ENCODE measurements at places on chromosomes 5 and 9.

- no peak overlapping the region for H3K4me3 ChIP-seq
- H3K36me3 ChIP-seq = no peaks in the 10 kb centered on the region
- H3K27ac ChIP-seq = no peak overlapping the region
- H3K27me3 ChIP-seq = no peaks in the 10 kb centered on the region
- H3K4me1 ChIP-seq = no peaks in the 10 kb centered on the region
These were observed 23.5 kb upstream of the ERAP2 start for GRCh38 chr5:96852759-96853158.

DNA sequence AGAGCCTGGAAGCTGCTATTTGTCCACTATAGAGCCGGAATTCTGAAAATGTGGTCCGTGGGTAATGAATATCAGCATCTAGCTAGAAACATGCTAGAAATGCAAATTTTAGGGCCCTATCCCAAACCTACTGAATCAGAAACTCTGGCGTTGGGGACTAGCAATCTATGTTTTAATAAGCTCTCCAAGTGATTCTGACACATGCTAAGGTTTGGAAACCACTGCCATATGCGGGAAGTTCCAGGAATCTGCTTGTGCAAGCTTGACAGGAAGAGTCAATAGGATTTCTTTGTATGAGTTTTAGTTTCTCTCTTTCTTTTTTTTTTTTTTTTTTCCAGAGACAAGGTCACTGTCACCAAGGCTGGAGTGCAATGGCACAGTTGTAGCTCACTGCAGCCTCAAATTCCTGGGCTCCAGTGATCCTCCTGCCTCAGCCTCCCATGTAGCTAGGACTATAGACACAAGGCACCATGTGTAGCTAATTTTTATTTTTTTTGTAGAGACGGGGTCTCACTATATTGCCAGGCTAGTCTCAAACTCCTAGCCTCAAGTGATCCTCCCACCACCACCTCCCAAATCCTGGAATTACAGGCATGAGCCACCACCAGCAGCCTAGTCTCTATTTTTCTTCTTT, 26.4 kb upstream of the CARNMT1 start:
- H3K36me3 ChIP-seq = peaks cover 9% of the 10 kb centered on the region
- no peak overlapping the region for H3K4me3 ChIP-seq
- no peak for DNase-seq
- no peaks in the 10 kb centered on the region for H3K4me1 ChIP-seq
- no peak overlapping the region for H3K27ac ChIP-seq

- no peaks in the 10 kb centered on the region for H3K36me3 ChIP-seq
- H3K4me3 ChIP-seq = no peak overlapping the region
- peak overlapping the region; percentile 29 for H3K27ac ChIP-seq
- H3K4me1 ChIP-seq = no peaks in the 10 kb centered on the region
These were observed 19.7 kb upstream of the GDA start for GRCh38 chr9:72129271-72130156.

- no peak for DNase-seq
- H3K4me1 ChIP-seq = no peaks in the 10 kb centered on the region
- no peak overlapping the region for H3K4me3 ChIP-seq
- no peaks in the 10 kb centered on the region for H3K36me3 ChIP-seq
These were observed 162.9 kb downstream of the ZDHHC21 start for GRCh38 chr9:14530366-14530765.

DNA sequence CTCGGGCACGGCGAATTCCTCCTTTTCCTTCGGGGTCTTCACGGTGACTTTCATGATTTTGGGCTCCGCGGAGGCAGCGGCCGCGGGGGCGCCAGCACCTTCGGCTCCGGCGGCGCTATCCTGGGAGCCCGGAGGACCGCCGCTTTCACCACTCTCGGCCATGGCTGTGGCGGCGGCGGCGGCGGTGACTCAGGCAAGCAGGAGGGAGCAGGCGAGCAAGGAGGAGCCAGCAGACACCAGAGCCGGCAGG, 315 bp downstream of the UBQLN1 start:
- H3K27me3 ChIP-seq = no peaks in the 10 kb centered on the region
- peak overlapping the region; percentile 98 for H3K27ac ChIP-seq
- no peak for DNase-seq
- peak overlapping the region; percentile 89 for H3K4me3 ChIP-seq
- peaks cover 19% of the 10 kb centered on the region for H3K36me3 ChIP-seq

GRCh38 chr9:129481810-129482511, 138.9 kb downstream of the C9orf50 start:
- no peak for DNase-seq
- H3K36me3 ChIP-seq = no peaks in the 10 kb centered on the region
- peak overlapping the region; percentile 21 for H3K4me3 ChIP-seq
- no peak overlapping the region for H3K27ac ChIP-seq
- H3K27me3 ChIP-seq = no peaks in the 10 kb centered on the region

GRCh38 chr9:15421532-15421931, 1.1 kb upstream of the SNAPC3 start:
- H3K4me1 ChIP-seq = peaks cover 27% of the 10 kb centered on the region
- H3K27me3 ChIP-seq = no peaks in the 10 kb centered on the region
- H3K36me3 ChIP-seq = peaks cover 19% of the 10 kb centered on the region
- peak overlapping the region; percentile 89 for H3K4me3 ChIP-seq
- no peak for DNase-seq

DNA sequence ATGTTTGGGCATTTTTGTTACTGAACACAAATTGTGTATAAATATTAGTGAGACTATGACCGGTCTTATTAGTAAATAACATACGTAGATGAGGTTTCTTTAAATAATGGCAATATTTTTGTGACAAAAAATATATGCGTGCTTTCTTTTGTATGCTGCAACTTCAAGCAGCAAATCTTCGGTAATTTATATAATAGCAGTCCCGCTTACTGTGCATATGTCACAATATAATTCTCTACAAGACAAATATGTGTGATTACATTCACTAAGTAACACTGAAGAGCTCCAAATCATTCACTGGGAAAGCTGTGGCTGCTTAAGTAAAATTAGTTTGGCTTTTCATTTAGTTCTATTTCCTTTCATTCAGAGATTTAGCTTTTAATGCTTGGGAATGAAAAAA, 376.0 kb downstream of the CYLC2 start:
- no peak for DNase-seq
- no peaks in the 10 kb centered on the region for H3K4me1 ChIP-seq
- no peak overlapping the region for H3K4me3 ChIP-seq
- no peaks in the 10 kb centered on the region for H3K36me3 ChIP-seq

GRCh38 chr9:84404095-84404686, 63.6 kb upstream of the SLC28A3 start:
- no peak overlapping the region for H3K4me3 ChIP-seq
- H3K27me3 ChIP-seq = peaks cover 2% of the 10 kb centered on the region
- peak; percentile 31 for DNase-seq
- H3K27ac ChIP-seq = no peak overlapping the region

- DNase-seq = no peak
- no peak overlapping the region for H3K4me3 ChIP-seq
- H3K27me3 ChIP-seq = no peaks in the 10 kb centered on the region
- H3K4me1 ChIP-seq = no peaks in the 10 kb centered on the region
These were observed 24.6 kb upstream of the SEC16A start for GRCh38 chr9:136507221-136507991.

- no peaks in the 10 kb centered on the region for H3K4me1 ChIP-seq
- DNase-seq = no peak
- no peak overlapping the region for H3K4me3 ChIP-seq
- peaks cover 5% of the 10 kb centered on the region for H3K27me3 ChIP-seq
- no peaks in the 10 kb centered on the region for H3K36me3 ChIP-seq
These were observed 42.8 kb downstream of the MAST4 start for GRCh38 chr5:66639037-66639436.

- DNase-seq = peak; percentile 81
- peaks cover 4% of the 10 kb centered on the region for H3K4me1 ChIP-seq
- no peaks in the 10 kb centered on the region for H3K36me3 ChIP-seq
- no peak overlapping the region for H3K27ac ChIP-seq
These were observed 23.4 kb downstream of the MEGF10 start for GRCh38 chr5:127313847-127314473.

DNA sequence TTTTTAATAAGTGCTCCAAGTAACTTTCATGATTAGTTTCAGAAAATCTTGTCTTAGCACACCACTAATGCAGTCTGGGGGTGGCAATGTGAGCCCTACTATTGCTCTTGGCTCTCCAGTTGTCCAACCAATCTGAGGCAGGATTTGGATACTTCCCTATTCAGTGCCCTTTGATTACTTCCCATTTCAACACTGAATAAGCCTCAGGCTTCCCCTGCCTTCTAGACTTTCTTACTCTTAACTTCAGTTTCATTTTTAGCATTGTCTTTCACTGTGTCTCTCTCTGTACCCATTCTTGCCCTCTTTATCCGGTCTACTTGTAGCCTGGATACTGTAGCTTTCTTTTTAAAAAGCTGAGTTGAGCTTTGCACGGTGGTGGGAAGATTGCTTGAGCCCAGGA, 186.1 kb downstream of the C9orf152 start:
- H3K36me3 ChIP-seq = no peaks in the 10 kb centered on the region
- H3K27ac ChIP-seq = peak overlapping the region; percentile 37
- no peak overlapping the region for H3K4me3 ChIP-seq
- no peaks in the 10 kb centered on the region for H3K27me3 ChIP-seq

DNA sequence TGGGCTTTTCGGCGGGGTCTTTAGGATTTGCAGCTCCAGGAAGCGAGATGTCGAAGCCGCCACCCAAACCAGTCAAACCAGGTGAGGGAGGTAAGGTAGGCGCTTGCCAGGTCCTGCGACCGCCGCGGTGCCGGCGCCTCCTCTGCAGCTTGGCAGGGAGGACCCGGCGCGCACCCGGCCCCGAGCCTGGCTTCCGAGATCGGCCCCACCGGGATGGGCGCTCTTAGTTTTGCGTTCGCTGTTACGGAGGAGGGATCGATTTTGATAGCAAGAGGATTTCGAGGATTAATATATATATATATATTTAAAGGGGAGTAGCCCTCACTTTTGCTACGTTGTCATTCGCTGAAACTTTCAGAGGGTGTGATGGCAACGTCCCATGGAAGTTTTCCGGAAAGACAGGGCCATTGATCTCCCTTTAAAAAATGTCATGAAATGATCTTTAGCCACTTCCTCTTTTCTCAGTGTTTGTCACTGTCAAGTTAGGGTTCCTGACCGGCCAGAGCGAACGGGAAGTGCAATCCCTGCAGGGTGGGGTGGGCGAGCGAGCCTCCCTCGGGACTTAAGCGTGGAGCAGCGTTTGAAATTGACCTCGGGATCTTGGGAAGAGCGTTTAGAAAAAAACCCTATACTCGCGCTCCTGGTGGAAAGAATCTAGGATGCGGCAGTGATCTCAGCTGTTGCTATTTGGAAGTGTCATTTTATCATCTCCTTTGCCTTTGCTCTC, 495 bp downstream of the OSTF1 start:
- H3K27me3 ChIP-seq = no peaks in the 10 kb centered on the region
- peaks cover 3% of the 10 kb centered on the region for H3K36me3 ChIP-seq
- peak overlapping the region; percentile 93 for H3K27ac ChIP-seq
- H3K4me1 ChIP-seq = peaks cover 61% of the 10 kb centered on the region
- H3K4me3 ChIP-seq = peak overlapping the region; percentile 95

GRCh38 chr5:132953710-132954109, 9.7 kb downstream of the AFF4 start:
- DNase-seq = no peak
- H3K4me3 ChIP-seq = no peak overlapping the region
- no peaks in the 10 kb centered on the region for H3K27me3 ChIP-seq
- peaks cover 49% of the 10 kb centered on the region for H3K4me1 ChIP-seq
- no peak overlapping the region for H3K27ac ChIP-seq
- peaks cover 15% of the 10 kb centered on the region for H3K36me3 ChIP-seq

DNA sequence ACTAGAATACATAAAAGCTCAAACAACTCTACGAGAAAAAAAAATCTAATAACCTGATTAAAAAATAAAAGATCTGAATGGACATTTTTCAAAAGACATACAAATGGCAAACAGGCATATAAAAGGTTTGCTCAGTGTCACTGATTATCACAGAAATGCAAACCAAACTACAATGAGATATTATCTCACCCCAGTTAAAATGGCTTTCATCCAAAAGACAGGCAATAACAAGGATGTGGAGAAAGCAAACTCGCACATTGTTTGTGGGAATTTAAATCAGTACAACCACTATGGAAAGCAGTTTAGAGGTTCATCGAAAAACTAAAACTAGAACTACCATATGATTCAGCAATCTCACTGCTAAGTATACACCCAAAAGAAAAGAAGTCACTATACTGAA, 20.8 kb downstream of the UGT3A2 start:
- no peak for DNase-seq
- H3K4me1 ChIP-seq = no peaks in the 10 kb centered on the region
- no peak overlapping the region for H3K27ac ChIP-seq
- no peaks in the 10 kb centered on the region for H3K36me3 ChIP-seq
- peaks cover 5% of the 10 kb centered on the region for H3K27me3 ChIP-seq
- H3K4me3 ChIP-seq = no peak overlapping the region

- H3K4me1 ChIP-seq = peaks cover 6% of the 10 kb centered on the region
- DNase-seq = no peak
- no peaks in the 10 kb centered on the region for H3K36me3 ChIP-seq
- H3K27ac ChIP-seq = no peak overlapping the region
- H3K4me3 ChIP-seq = no peak overlapping the region
These were observed 12.5 kb upstream of the C5orf63 start for GRCh38 chr5:127085796-127086195.

DNA sequence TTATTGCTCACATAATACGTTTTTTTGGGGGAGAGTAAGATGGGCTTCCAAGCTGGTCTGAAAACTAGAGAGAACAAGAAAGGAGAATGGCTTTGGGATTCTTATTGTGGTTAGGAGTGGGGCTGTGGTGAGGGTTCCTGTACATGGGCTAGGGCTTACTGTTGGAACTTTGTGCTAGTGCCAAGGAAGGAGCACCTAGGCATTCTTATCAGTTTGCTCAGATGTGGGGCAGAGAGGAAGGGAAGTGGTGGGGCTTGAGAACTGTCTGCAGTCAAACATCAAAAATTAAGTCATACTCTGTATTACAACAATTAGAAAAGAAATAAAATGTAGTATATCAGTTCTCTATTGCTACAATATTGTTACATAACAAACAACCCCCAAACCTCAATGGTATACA, 4.0 kb upstream of the THBS4 start:
- H3K27me3 ChIP-seq = peaks cover 30% of the 10 kb centered on the region
- H3K4me1 ChIP-seq = peaks cover 31% of the 10 kb centered on the region
- H3K27ac ChIP-seq = no peak overlapping the region
- no peaks in the 10 kb centered on the region for H3K36me3 ChIP-seq
- no peak overlapping the region for H3K4me3 ChIP-seq

- no peaks in the 10 kb centered on the region for H3K36me3 ChIP-seq
- H3K4me3 ChIP-seq = no peak overlapping the region
- peaks cover 2% of the 10 kb centered on the region for H3K4me1 ChIP-seq
- no peaks in the 10 kb centered on the region for H3K27me3 ChIP-seq
These were observed 30.6 kb downstream of the CPLX2 start for GRCh38 chr5:175902026-175902425.

GRCh38 chr9:35518225-35518821, 28.4 kb downstream of the RUSC2 start:
- no peak overlapping the region for H3K4me3 ChIP-seq
- no peak for DNase-seq
- H3K27ac ChIP-seq = no peak overlapping the region
- H3K27me3 ChIP-seq = no peaks in the 10 kb centered on the region
- no peaks in the 10 kb centered on the region for H3K4me1 ChIP-seq

- H3K36me3 ChIP-seq = no peaks in the 10 kb centered on the region
- H3K27me3 ChIP-seq = no peaks in the 10 kb centered on the region
- no peak overlapping the region for H3K27ac ChIP-seq
These were observed 36.7 kb upstream of the UBE2D2 start for GRCh38 chr5:139524446-139524845.

GRCh38 chr5:83149671-83150070, 72.3 kb downstream of the XRCC4 start:
- H3K27me3 ChIP-seq = no peaks in the 10 kb centered on the region
- no peak overlapping the region for H3K4me3 ChIP-seq
- DNase-seq = no peak
- H3K36me3 ChIP-seq = peaks cover 4% of the 10 kb centered on the region

Measured in activated naive CD4-positive, alpha-beta T cell treated with anti-CD3 and anti-CD28 coated beads for 36 hours (primary cell).